ENCODE measurements at places on chromosomes 4 and X.

DNA sequence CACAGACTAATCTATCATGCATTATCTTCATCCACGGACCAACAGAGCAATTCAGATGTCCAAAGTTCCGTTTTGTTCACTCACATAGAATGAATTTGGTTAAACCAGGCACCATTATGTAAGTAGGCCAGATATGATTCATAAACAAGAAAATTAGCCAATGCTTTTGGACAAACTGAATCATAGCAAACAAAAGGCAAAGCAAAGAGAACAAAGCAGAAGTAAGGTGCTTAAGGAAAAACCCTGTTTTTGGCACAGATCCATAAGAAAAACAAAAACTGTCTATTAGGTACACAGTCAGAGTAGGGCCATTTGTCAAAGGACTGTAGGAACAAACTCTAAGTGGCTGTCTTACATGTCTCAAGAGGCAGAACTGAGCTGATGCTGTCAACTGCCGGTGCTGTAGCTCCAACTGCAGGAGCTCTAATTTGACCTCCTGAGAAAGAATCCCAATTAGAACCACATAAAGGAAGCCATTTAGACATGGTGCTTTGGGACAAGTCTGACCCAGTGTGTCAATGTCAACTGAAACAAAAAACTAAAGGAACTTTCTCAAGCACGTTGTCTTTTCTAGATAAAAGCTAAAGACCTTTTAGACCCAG lies 146.7 kb downstream of the COL25A1 start:
- DNase-seq, result no peak

- DNase-seq, result no peak
Observed at GRCh38 chr4:85520765-85521749, 46.1 kb downstream of the ARHGAP24 start.

DNA sequence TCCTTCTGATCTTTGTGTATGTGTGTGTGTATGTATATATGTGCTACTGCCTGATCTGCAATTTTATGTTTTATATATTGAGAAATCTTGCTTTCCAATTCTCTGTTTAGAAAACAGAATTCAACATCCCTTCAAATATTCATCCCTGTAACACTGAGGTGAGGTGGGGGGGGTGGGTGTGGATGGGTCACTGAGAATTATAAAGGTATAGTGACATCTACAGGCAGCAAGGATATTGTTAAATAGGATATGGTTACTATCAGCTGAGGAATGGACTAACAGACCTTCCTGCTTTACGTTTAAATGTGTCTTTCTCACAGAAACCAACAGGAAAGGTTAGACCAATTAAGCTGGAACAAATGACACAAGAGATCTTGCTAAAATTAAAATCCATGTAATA lies 19.0 kb upstream of the MAGEB2 start:
- DNase-seq, result no peak

DNA sequence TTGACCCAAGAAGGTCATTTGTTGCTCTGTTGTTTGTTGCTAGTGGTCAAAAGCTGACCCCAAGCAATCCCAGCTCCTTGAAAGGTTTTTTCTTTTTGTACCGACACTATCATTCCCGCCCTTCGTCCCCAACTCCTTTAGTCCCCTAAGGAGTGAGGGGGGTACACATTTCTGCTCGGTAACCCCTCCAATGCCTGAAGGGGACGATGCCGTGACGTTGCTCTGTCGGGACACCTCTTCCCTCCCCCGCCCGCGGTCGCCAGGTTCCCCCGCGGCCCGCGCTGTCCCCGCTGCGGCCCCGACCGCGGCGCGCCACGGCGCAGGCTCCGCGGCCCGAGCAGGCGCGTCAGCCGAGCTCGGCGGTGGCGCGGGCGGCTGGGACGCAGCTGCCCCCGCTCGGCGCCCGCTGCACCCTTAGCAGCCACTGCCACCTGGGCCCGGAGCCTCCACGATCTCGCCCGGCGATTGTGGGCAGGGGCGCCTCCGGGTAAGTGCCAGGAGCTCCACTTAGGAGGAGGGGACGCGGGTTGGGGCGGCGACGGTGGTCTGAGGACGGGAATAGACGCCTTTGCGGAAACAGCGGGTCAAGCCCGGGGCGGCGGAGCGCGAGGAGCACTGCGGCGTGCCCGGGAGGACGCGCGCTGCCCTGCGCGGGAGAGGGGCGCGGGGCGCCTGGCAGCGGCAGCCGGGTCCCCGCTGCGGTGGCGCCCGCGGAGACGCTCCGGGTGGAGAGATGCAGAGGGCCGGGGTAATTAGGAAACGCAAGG lies at the start of gene GLRB:
Gene GLRB (plus strand): TSS at position 340 of the 767 bp plus-strand sequence. CDS start 1,875 bp downstream, outside the sequence.
- no peak for DNase-seq

GRCh38 chr4:106323119-106323518 lies 6.8 kb downstream of the AIMP1 start:
- no peak for DNase-seq

GRCh38 chrX:69021141-69021960 lies 143.9 kb downstream of the PJA1 start:
- no peak for DNase-seq

DNA sequence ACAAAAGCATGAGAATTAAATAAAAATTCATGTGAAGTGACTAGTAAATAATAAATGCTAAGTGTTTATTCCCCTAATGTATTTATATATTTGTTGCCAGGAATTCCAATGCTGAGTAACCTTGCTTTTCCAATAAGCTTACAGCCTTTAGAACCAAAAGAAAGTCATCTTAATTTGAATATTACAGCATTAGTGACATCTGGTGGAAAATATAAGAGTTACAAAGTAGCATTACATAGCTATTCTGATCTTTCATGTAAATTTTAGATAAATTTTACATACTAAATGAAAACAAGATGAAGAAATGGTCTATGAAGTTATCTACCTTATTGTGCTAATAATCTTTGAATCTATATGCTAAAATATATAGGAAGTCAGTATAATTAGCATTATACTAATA lies 10.4 kb downstream of the MAD2L1 start:
- DNase-seq, result no peak

DNA sequence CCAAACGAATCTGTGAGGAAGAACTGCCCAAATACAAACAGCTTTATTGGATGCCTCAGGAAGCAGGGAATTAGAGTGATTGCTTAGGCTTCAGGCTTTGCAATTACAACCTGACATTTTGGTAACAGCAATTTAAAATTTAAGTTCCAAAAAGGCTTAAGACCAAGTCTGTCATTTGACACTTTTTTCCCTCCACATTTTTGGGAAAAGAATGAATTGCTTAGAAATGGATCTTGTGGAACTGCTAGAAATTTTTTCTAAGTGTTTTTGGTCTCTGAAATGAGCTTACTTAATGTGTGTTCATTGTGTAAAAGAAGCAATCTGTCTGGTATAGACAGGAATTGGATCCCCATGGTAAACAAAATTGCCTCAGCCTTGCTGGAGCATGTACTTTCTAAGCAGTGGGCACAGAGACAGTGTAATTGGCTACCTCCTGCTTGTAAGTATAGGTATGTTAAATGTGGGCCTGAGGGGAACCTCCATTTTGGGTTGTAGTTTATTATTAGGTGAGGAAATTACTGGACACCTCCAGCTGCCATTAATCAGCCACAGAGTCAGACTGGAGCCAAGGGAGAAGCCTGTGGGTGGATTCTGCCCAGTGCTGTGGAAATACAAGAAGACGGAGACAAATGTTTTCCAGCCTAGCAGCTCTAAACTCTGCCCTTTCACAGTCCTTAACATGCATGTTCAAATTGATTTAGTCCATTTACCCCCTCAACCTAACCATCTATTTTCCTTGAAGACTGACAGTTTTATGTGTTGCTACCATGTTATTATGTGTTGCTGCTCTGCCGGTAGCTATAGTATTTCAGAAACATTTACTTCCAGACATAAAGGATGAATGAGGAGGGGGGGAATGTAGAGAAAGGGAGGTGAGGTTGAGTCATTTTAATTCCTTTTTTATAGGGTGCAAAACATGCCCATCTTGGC lies 473.0 kb downstream of the SPRY1 start:
- DNase-seq, result no peak

GRCh38 chrX:37047776-37048175 lies 39.6 kb downstream of the FAM47C start:
- DNase-seq, result no peak

GRCh38 chr4:145156986-145157385 lies 23.4 kb downstream of the OTUD4 start:
- DNase-seq, result no peak

DNA sequence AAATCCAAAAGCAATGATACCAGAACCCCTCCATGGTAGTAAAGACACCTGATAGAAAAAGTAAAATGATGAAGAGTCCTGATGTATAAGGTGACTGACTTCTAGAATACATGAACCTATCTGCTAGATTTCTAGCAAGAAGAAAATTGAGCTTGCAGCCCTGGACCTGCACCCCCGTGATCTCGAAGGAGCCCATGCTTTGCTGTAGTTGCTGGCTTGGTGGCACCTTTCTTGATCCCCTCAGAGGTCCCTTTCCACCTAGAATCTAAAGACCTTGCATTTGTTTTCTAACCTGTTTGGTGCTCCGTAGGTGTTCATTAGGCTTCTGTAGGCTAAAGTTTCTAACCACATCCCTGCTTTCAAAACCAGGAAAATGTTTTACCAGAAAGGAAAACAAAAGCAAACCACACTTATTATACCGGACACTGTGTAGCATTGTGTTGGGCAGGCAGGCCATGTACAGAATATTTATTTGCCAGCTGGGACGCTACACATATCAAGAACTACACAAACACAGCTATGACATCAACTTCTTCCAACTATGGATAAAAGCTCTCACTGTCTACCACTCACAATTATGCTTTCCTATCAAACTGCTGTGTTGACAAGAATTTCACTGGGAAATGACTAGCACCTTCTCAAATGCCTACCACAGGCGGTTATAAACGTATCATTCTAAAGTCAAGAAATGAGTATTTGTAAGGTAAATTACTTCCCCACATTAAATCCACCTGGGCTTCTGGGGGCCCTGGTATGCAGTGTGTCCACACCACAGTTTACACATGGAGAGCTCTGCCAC lies 316.2 kb downstream of the UNC5C start:
- DNase-seq, result no peak

DNA sequence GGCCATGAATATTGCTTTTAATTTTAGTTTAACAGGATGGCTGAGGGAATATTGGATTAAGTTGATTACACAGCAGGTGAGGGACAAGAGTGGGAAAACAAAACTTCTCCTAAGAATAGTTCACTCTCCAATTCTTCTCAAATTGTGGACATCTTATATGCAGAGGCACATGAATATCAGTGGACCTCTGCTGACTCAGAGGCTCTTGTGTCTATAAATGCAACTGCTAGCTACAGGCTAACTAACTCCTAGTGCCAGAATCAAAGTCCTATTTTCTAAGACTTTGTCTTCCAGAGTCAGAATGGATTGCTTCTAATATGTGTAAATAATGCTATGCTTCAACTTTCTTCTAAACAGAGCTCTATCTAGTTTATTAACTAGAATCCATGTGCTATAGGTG lies 175.8 kb downstream of the IL15 start:
- DNase-seq, result no peak

DNA sequence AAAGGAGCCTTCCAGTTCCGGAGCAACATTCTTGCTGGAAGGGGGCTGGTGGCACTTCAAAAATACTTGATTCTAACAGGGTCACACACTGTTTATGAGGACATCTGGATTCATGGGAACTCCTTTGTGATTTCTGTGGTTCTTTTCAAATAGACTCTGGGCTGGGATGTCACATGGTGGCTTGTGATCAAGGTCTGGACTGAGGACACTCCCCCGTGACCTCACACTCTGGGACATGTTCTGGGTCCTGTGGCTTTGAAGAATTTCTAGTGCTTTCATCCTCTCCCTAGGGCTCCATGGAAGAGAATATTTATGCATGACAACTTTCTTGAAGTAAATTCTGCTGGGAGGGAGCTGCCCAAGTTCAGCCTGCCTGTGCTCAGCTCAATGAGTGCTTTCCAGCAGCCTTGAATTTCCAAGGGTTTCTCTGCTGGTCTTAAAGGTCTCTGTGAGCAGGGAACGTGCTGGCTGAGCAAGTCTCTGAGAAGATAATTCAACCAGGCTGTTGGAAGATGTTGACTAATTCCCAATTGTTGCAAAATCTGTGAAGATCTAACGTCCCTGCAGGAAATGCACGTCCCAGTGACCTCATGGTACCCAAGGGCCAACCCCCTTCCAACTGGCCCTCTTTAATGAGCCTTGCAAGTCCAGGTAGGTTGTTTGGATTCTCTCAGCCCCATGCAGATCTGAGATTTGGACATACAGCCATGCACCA lies 36.3 kb downstream of the GPR143 start:
- DNase-seq, result no peak

DNA sequence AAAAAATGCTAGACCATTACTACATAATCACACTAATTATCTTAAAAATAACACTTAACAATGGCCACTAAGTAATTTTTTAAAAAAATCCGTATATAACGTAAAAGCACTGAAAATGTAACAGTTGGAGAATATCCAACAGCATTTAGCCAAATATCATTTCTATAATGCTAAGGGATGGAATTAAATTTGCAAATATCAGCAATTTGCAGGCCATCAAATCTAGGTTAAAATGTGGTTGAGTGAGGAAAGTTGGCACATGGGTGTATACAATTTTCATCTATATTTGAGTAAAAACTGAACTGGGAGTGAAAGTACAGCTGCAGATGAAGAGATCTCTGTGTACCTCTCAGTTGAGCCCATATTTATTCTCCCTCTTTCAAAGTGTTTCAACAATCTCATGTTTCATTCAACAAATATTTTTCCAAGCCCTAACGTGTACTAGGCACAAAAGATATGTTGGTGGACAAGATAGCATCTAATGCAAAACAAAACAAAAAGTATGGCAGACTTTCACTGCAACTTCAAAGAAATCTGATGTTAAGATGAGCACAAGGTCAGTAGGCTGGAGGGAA lies 63.0 kb downstream of the MBNL3 start:
- no peak for DNase-seq

- no peak for DNase-seq
Observed at GRCh38 chr4:7150036-7150635, 42.2 kb upstream of the SORCS2 start.

DNA sequence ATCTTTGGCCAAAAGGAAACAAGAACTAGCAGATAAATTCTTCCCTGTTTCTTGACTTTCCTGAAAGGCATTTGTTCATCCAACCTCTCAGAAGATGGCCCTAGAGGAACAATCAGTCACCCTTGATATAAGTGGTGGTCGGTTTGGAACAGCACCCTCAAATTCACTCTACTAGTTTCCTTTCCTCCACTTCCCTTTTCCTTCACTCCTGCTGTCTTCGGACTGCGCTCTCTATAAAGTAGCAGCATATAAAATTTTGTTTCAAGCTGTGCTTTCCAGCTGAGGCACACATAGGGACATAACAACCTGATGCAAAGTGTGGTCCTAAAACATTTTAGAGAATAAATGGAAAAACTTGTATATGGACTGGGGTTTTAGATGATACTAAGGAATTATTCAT lies 29.0 kb upstream of the MOB1B start:
- no peak for DNase-seq

GRCh38 chr4:25816591-25817058 lies 46.2 kb downstream of the SEL1L3 start:
- no peak for DNase-seq

DNA sequence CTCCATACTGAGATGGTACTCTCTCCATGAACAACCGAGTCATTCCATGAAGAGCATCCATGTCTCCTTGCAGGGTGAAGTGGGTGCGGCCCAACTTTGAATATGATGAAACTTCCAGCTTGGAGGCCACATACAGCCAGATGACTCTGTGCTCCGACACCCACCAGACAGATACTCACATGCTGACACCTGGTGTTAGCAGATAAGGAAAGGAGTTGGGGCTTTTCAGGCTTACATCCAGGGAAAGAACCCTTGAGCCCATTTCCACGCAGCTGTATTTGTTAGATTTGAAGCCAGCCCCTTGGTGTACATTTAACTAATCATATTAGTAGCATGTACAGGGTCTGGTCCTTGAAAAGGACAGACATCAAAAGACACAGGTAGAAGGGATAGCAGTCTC lies 62.1 kb upstream of the PRRG3 start:
- DNase-seq, result no peak

- no peak for DNase-seq
Observed at GRCh38 chrX:27136325-27136724, 326.8 kb downstream of the PPP4R3C start.

Measured in stimulated activated CD8-positive, alpha-beta memory T cell treated with anti-CD3 and anti-CD28 coated beads, Interleukin-15, amount 100 ng/mL, for 48 hours (primary cell).